ENCODE measurements at places on chromosomes 6 and 20.

DNA sequence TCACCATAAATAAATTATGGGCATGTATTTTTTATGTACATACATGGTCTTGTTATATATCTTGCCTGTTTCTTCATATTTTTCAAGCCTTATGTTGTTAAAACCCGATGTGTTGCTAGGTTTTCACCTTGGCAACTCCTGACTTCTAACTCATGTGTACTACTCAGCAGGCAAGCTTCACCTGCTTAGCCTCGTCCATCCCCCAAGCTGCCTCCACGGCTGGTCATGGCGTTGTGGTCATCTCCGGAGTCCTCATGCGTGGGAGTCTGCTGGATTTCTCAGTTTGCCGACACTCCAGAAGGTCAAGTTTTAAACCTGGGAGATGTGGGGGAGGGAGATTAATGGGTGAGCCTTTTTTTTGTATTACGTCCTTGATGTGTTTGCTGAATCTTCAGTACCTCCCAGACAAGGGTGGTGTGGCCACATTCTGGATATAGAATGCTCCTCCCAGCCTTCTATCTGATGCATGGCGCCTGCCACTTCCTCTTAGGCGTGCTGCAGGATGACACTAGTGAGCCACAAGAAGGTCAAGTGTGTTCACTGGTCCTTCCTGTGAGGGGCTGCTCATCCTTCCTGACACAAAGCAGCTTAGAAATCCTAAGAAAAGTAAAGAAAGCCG lies 26.6 kb upstream of the EDN3 start:
- DNase-seq: no peak

GRCh38 chr20:15807271-15807670 lies 766.0 kb downstream of the KIF16B start:
- no peak for DNase-seq

DNA sequence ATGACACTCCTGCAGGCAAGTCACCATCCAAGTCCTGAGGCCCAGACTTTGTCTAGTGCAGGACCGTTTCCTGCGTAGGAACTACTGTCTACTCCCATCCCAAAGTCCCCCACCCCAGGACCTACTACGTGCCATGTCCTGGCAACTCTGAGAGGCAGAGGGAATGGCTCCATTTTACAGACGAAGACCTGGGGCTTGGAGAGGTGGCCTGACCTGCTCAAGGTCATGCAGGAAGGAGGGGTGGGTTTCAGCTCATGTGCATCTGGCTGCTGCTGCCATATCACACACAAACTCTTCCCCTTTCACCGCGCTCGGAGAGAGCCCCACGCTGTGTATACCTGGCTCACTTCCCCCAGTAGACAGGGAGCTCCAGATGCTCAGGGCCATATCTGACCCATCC lies 1.2 kb upstream of the NOL4L start:
- no peak for DNase-seq

- DNase-seq: no peak
These were observed 21.9 kb downstream of the BCAS1 start for GRCh38 chr20:54048481-54048880.

- no peak for DNase-seq
These were observed 413.5 kb downstream of the PRKN start for GRCh38 chr6:162313922-162314660.

- no peak for DNase-seq
These were observed 39.3 kb upstream of the SCGN start for GRCh38 chr6:25612666-25613065.

DNA sequence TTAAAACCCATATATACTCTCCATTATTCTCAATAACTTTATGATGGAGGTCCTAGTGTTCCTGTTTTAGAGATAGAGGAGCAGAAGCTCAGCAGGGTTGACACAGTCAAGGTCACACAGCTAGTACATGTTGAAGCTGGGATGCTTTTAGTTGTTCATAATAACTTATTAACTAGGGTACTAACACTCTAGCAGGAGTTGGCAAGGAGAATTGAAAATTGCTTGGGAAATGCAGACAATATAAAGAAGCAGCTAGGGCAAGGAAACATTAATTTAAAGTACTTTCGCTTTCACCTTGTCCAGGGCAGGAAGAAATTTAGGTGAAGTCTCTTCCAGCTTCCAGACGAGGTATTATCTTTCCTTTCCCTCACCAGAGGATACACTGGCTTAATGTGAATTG lies 133.7 kb downstream of the RCAN2 start:
- no peak for DNase-seq

- no peak for DNase-seq
These were observed 123.6 kb upstream of the PTPN1 start for GRCh38 chr20:50386641-50386960.

All from Ammon's horn (tissue), 1 donor.